Activated CD8-positive, alpha-beta memory T cell treated with anti-CD3 and anti-CD28 coated beads, Interleukin-2, amount 10 ng/mL, durations not matched to agents 7 days and 5 days (primary cell): ENCODE measurements at places on chromosomes 2 and 18.
A peak's percentile ranks its signal among the peaks of the same experiment; 100 is the strongest.

DNA sequence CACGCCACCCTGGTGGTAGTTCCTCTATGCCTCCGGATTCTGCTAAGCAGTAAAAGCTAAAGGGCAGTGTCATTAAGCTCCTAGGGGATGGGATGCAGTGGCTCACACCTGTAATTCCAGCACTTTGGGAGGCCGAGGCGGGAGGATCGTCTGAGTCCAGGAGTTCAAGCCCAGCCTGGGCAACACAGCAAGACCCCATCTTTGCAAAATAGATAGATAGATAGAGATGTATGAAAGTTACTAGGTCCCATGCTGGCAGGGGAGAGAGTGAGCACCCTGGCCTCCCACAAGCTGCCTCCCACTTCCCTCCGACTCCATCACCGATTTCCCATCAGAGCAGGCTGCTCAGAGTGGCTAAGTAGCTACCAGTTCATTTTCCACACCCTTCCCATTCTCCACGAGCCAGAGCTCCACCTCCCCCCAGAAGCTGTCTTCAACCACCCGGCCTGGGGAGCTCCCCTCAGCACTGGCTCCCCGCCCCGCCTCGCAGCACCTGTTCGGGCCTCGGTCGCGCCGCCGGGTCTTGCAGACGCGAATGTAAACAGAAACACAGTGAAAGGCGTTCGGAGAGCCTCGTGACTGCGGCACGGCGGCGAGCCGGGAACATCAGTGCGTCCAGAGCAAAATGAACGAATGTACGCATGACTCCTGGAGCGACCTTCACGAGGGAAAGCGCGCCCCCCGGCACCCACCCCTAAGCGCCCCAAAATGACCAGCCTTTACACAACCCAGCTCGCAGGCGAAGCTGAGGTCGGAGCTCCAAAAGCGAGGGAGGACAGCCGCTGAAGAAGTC is 598 bp upstream of the CEP68 start:
- peak overlapping the region; percentile 84 for H3K27ac ChIP-seq
- H3K36me3 ChIP-seq: peaks cover 10% of the 10 kb centered on the region
- H3K4me1 ChIP-seq: peaks cover 57% of the 10 kb centered on the region
- no peaks in the 10 kb centered on the region for H3K27me3 ChIP-seq
- DNase-seq: no peak

- no peak overlapping the region for H3K4me3 ChIP-seq
- H3K4me1 ChIP-seq: no peaks in the 10 kb centered on the region
- no peaks in the 10 kb centered on the region for H3K36me3 ChIP-seq
- no peak for DNase-seq
- H3K27me3 ChIP-seq: no peaks in the 10 kb centered on the region
Measured at GRCh38 chr2:120935339-120936313, 200.0 kb downstream of the GLI2 start.

DNA sequence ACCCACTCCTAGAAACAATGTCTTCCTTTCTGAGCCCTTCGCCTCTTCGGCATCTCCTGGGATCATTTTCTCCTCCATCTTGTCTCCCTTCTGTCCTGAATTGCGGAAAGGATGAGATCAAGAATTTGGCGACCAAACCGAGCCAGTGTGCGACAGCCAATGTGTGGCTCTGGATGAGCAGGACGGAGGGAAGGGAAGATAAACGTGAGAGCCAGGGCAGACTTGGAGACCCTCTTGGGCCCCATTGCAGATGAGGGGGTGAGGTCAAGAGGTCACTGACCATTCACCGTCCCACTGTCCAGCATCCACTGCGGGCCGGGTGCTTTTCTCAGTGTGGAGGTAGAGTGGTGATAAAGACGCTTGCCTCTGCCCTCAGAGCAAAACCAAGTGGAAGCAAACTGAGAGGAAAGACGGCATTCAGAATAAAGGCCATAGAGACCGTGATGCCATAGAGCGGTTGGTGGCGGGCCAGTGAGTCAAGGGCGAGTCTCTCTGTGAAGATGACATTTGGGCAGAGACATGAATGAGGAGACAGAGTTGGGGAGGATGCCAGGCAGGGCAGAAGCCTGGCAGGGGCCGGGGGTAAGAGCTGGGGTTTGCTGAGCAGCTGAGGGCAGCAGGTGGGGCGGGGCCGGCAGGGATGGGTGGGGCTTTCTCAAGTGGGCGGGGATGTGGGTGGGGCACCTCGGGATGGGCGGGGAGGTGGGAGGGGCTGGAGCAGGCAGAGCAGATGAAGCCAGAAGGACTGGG is 55.6 kb downstream of the ACAA2 start:
- no peak overlapping the region for H3K27ac ChIP-seq
- H3K27me3 ChIP-seq: no peaks in the 10 kb centered on the region
- DNase-seq: no peak

DNA sequence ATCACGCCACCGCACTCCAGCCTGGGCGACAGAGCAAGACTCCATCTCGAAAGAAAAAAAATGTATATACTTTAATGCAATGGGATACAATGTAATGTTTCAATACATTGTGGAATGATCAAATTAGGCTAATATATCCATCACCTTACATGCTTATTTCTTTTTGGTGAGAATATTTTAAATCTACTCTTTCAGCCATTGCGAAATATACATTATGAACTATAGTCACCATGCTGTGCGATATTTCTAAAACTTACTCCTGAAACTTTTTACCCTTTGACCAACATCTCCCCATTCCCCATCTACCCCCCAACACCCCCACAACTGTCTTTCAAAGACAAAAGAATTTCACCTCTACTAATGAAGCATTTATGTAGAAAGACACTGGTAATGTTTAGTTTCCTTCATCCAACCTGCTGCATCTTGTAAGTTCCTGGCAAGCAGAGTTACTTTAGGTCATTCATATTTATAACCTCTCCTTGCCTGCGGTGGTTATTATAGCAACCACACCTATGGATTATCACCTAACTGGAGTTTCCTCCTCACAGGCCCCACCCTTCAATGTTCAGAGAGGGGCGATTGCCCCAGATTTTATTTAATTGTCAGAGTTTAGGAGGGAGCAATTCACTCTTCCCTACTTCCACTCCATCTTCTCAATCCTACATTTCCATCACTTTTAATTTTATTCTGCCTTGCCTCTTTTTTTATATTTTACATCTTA is 1.2 kb upstream of the ME2 start:
- H3K27me3 ChIP-seq: peaks cover 4% of the 10 kb centered on the region
- H3K36me3 ChIP-seq: peaks cover 6% of the 10 kb centered on the region
- DNase-seq: no peak
- H3K4me3 ChIP-seq: peak overlapping the region; percentile 92

DNA sequence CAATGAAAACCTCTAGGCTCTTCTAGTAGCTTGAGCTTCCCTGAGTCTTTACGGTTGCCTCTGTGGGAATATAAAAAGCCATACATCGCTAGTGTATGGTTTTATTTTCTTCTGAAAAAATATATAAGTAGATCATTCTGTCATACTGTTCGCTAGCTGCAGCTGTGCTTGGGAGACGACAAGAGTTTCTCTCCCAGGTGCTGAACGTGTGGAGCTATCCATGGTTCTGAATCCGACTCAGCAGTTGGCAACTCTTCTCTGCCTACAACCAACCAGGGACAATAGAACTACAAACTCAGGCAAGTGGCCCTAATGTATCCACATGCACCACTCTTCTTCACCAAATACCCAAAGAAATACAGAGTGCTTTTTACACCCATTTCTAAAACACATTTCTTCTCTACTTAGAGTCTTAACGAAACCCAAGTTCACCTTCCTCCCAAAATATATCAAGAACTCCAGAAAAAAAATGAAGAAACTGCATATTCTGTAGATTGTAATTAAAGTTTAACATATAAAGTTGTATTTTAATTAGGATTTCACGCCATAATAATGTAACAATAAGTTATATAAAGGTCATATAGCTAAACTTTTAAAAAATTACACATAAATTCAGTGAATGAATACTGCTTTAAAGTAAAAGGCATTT is 2.2 kb upstream of the KCNH7 start:
- DNase-seq: peak; percentile 59
- H3K27ac ChIP-seq: no peak overlapping the region
- H3K27me3 ChIP-seq: peaks cover 12% of the 10 kb centered on the region
- no peaks in the 10 kb centered on the region for H3K36me3 ChIP-seq
- H3K4me3 ChIP-seq: no peak overlapping the region

- no peak overlapping the region for H3K4me3 ChIP-seq
- H3K4me1 ChIP-seq: no peaks in the 10 kb centered on the region
- DNase-seq: no peak
- no peaks in the 10 kb centered on the region for H3K27me3 ChIP-seq
- no peak overlapping the region for H3K27ac ChIP-seq
- H3K36me3 ChIP-seq: no peaks in the 10 kb centered on the region
Measured at GRCh38 chr2:210620456-210620855, 64.1 kb downstream of the CPS1 start.

DNA sequence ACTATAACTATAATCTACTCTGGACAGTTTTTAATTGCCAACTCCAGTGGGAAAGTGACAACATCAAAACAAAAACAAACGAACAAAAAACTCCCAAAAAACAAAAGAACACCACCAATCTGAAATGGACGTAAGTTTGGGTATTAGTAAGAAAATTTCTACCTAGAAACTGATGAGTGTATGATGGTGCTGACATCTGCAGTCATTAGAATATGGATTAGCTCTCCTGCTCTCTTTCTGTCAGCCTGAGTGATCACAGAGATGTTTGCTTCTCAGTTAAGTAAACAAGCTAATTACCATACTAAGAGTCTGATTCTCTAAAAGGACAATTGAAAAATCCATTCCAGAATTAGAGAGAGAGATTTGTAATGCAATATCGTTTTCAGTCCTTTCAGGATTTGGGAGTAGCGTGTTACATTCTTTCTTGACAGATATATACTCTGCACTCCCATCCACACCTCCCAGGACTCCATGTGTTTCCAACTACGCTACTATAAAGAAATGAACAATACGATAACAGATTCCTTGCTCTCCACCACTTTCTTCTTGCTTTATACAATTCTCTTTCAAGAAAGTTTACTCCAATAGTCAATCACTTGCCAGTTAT is 1347.4 kb upstream of the PIK3C3 start:
- no peak for DNase-seq
- no peak overlapping the region for H3K27ac ChIP-seq
- H3K36me3 ChIP-seq: no peaks in the 10 kb centered on the region
- H3K4me1 ChIP-seq: no peaks in the 10 kb centered on the region
- no peak overlapping the region for H3K4me3 ChIP-seq

- H3K27ac ChIP-seq: no peak overlapping the region
- no peaks in the 10 kb centered on the region for H3K36me3 ChIP-seq
- no peak overlapping the region for H3K4me3 ChIP-seq
- H3K4me1 ChIP-seq: peaks cover 2% of the 10 kb centered on the region
- peak; percentile 36 for DNase-seq
- peaks cover 20% of the 10 kb centered on the region for H3K27me3 ChIP-seq
Measured at GRCh38 chr2:240998995-240999791, 775 bp downstream of the SNED1 start.

DNA sequence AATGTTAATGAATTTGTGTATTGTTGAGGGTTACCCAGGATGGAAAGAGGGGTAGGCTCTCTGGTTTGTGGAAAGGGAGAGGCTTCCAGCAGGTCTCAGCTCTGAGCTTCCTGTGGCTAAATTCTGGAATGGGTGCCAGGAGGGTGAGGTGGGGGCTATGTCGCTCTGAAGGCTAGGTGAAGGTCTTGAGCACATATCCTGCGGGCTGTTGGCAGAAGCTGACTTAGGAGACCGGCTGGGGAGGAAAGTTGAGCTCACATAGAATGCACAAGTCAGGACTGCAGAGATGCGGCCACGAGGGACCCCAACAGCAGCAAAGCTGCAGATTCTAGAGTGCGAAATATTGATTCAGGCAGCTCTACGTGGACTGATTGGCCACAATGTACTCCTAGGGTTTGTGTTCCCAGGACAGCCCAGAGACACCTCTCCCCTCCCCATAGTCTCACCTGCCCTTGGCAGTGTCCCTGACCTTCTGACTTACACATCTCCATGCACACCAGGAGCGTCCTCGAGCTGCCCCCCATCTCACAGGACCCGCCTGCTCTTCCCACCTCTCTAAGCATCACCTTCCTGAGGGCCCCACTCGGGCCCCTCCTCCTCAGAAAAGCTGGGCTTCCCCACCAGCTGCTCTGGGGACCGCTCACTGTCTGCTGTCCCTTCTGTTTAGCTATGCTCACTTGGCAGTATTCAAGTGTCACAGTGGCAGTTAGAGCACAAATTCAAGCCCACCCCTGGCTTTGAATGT is 72.6 kb downstream of the ALK start:
- peaks cover 2% of the 10 kb centered on the region for H3K27me3 ChIP-seq
- H3K27ac ChIP-seq: no peak overlapping the region
- no peaks in the 10 kb centered on the region for H3K4me1 ChIP-seq
- no peak overlapping the region for H3K4me3 ChIP-seq
- no peaks in the 10 kb centered on the region for H3K36me3 ChIP-seq

- no peak overlapping the region for H3K27ac ChIP-seq
- no peak for DNase-seq
- H3K4me3 ChIP-seq: no peak overlapping the region
- no peaks in the 10 kb centered on the region for H3K4me1 ChIP-seq
Measured at GRCh38 chr2:43328133-43328532, 101.7 kb upstream of the ZFP36L2 start.

DNA sequence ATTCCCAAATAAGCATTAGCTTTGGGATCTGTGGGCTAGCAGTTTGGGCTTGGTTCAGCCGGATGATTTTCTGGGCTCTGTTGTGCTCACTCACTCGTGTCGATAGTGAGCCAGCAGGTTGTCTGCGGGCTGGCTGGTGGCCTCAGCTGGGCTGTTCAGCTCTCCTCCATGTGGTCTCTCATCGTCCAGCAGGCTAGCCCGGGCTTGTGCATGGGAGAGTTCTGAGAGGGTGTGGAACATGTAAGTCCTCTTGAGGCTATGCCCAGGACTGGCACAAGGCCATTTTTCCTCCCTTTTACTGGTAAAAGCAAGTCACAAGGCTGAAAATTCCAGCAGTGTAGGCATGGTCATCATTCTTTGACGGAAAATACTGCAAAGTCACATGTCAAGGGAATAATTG is 38.5 kb downstream of the NTSR2 start:
- H3K36me3 ChIP-seq: no peaks in the 10 kb centered on the region
- H3K27me3 ChIP-seq: no peaks in the 10 kb centered on the region
- DNase-seq: no peak
- H3K4me3 ChIP-seq: no peak overlapping the region
- no peak overlapping the region for H3K27ac ChIP-seq
- H3K4me1 ChIP-seq: no peaks in the 10 kb centered on the region

- peak overlapping the region; percentile 8 for H3K27ac ChIP-seq
- peaks cover 10% of the 10 kb centered on the region for H3K27me3 ChIP-seq
- H3K36me3 ChIP-seq: no peaks in the 10 kb centered on the region
- no peak overlapping the region for H3K4me3 ChIP-seq
Measured at GRCh38 chr2:54523324-54523959, 67.3 kb downstream of the SPTBN1 start.

GRCh38 chr2:16900405-16901025 is 234.9 kb upstream of the CYRIA start:
- H3K36me3 ChIP-seq: no peaks in the 10 kb centered on the region
- H3K27me3 ChIP-seq: no peaks in the 10 kb centered on the region
- no peak overlapping the region for H3K27ac ChIP-seq
